ENCODE measurements at places on chromosomes 2 and 18.
A peak's percentile ranks its signal among the peaks of the same experiment; 100 is the strongest.

GRCh38 chr18:28158083-28158581, 18.8 kb downstream of the CDH2 start:
- peak; percentile 6 for DNase-seq

DNA sequence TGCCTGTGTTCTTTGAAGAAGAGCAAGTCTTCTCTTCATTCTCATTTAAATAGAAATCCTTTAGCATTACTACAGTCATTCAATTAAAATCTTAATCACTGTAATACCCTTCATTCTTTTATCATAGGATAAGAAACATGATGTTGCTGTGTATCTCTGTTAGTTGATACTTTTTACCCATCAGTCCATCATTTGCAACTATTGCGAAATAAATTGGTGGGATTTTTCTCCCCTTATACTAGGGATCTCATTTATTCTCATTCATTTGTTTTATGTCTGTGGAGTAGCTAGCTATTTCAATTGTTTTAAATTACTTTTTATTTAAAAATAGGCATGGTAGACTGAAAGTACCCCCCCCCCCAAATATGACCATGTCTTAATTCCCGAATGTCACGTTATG, 235.3 kb downstream of the KIAA1328 start:
- DNase-seq = no peak

DNA sequence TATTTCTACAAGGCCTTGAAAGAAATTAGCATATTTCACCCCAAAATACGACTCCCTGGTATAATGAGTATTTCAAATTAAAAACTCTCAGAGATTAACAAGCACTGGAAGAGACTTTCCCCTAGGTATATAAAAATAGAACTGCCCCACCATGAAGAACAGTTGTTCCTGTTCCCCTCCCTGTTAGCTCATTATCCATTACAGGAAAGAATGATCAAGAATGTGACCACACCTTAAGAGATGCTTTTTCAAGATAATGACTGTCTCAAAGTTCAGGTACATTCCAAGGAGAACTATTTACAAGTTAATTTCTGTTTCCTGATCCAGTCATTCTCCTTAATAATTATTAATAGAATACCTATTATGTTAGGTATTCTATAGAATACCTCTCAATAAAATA, 1220.6 kb upstream of the CDH2 start:
- DNase-seq = no peak

DNA sequence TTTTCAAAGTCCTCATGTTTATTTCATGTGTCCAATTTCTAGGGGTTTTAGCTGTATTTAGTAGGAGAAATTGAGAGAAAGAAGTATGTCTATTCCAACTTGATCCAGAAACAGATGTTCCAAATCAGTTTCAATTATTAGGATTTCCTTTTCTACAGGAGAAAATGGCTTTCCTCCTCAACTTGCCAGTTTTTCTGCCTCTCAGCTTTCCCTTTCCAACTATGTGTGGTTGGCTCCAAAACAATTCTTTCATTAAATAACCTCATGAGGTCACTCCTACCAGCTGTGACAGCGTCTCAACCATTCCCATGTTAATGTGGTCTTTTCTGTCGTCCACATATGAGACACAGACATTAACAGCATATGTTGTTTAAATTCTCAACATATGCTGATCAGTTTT, 13.1 kb downstream of the XIRP2 start:
- no peak for DNase-seq
